Pancreas (tissue), 10 donors: ENCODE measurements at places on chromosomes 4 and X.

- no peak for DNase-seq
Observed at GRCh38 chr4:102565696-102566095, 64.5 kb downstream of the NFKB1 start.

- no peak for DNase-seq
Observed at GRCh38 chr4:71453531-71453930, 114.7 kb downstream of the SLC4A4 start.

DNA sequence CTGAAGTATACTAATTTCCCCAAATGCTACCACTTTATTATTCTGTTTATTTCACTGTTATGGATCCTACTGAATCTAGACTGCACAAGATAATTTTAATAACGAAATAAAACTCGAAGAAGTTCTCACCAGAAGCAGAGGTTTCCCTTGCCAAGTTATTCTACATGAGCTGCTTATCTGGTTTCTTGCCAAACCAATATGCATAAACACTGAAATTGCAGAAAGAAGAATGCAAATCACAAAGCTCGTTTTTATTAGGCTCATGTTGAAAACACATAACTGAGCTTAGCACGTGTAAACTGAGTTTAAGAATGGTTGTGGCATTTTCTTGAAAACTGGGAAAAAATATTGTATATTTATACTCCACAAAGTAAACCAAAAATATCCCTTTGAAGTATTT is 35.9 kb downstream of the GRID2 start:
- no peak for DNase-seq

DNA sequence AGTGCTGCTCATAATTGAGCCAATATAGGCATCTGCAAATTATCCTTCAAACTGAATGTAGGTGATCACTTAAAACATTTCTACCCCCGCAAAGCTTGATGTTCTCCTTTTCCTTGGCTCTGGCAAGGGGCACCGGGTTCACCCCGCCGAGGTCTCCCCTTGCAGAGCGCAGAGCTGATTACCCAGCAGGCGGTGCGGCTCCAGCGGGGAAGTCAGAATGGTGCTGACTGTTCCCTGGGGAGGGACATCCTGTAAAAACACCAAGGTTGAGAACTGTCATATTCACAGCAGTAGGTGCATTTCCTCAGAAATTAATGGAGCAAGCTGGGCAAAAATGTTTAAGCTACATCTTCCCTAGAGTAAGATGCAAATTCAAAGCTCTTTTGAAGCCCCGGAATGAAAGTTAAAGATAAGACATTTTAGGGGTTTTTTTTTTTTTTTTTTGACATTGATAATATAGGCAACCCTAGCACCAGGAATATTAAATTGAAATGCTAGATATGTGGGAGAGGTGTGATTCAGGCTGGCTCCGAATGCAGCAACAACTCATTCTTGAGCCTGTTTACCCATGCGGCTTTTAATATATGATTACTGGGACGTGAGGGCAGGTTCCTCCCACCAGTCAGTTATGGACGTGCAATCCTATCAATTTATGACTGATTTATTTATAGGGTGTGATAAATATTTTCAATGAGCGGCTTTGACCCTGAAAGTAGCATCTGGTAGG is 767.3 kb upstream of the TENM3 start:
- no peak for DNase-seq

GRCh38 chrX:47584714-47585113 is 2.5 kb downstream of the TIMP1 start:
- DNase-seq = no peak

DNA sequence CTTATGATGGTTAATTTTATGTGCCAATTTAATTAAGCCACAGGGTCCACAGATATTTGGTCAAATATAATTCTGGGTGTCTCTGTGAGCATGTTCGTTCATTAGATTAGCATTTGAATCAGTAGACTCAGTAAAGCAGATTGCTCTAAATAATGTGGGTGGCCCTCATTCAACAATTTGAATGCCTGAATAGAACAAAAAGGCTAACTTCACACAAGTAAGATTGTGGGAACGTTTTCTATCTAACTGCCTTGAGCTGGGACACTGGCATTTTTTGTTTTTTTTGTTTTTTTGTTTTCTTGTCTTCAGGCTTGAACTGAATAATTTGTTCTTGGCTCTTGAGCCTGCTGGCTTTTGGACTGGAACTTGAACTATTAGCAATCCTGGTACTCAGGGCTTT is 292.4 kb upstream of the SPANXN4 start:
- no peak for DNase-seq
